Hindlimb muscle (tissue), 1 donor: ENCODE measurements at places on chromosomes 7 and 10.

- DNase-seq: no peak
These were observed 105.0 kb downstream of the TRIL start for GRCh38 chr7:28853150-28853549.

DNA sequence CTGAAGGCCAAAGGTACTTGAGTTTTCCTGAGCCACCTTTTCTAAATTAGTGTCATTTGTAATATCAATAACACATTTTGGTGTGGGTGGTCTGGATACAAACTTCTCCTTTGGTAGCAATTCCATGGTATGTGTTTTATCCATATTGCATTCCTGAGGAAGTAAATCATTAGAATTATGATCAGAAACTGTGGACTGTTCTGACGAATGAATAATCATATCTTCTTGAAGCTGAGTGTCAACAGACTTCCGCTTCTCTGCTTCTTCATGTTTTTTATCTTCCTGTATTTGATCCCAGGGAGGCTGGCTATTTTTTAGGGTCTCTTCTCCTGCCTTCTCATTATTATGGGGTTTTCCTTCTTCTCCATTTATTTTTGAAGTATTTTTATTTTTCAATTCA, 81.4 kb downstream of the NRBF2 start:
- no peak for DNase-seq

DNA sequence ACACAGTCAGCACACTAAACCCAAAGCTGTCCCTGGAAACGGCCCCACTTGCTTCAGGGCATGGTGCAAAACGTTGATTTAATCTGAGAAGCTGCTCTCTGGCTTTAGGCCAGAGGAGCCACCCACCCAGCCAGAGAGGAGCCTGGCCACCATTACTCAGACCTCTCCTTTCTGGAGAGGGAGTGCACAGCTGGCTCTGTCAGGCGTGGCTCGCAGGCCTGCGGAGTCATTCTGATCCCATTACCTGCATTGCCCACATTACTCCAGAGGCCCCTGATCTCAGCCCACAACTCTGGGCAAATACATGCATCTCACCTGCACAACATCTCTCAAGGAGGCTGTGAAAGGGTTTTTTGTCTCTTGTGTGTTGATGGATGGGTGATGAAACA, 370.0 kb upstream of the IGFBP3 start:
- no peak for DNase-seq

DNA sequence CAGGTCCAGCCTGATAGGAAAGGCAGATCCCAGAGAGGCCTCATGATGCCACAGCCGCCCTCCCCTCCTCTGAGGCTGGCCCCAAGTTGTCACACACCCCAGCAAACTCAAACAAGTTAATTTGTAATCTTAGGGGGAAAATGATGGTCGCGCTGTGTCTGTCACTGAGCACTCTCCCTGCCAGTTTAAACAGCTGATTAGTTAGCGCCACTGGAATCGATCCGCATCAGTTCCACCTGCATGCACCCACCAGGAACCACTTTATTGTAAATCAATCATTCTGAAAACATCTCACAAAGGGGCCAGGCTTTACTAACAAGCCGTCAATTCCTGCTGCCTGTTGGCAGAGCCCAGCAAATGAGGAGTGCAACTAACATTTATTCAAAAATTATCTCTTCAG, 870.9 kb downstream of the KCNMA1 start:
- DNase-seq: no peak
